ENCODE measurements at places on chromosomes 1 and 21.

DNA sequence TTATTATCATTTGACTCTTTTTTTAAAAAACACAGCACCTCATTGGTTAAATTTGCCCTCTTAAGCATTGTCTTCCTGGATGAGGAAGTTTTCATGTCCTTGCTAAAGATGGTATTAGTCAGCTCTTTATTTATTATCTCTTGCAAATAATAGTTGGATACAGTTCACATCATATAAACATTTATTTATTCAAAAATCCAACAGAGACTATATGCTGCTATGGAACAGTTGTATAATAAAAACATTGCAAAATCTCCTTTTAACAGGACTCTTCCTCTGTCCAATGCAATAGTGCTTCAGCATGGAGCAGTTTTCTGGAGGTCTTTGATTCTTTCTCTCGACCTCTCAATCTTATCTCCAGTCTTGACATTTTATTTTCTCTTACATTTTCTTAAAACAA is 49.5 kb upstream of the VCAM1 start:
- no peak for DNase-seq

DNA sequence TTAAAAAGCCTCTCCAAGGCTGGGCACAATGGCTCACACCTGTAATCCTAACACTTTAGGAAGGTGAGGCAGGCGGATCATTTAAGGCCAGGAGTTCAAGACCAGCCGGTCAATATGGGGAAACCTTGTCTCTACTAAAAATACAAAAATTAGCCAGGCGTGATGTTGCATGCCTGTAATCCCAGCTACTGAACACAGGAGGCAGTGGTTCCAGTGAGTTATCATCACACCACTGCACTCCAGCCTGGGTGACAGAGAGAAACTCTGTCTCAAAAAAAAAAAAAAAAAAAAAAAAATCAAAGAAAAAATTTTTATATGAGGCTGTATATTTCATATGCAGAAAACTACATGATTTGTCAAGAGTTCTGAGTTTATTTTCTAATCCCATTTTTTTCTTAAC is 1107.1 kb upstream of the TMPRSS15 start:
- no peak for DNase-seq

DNA sequence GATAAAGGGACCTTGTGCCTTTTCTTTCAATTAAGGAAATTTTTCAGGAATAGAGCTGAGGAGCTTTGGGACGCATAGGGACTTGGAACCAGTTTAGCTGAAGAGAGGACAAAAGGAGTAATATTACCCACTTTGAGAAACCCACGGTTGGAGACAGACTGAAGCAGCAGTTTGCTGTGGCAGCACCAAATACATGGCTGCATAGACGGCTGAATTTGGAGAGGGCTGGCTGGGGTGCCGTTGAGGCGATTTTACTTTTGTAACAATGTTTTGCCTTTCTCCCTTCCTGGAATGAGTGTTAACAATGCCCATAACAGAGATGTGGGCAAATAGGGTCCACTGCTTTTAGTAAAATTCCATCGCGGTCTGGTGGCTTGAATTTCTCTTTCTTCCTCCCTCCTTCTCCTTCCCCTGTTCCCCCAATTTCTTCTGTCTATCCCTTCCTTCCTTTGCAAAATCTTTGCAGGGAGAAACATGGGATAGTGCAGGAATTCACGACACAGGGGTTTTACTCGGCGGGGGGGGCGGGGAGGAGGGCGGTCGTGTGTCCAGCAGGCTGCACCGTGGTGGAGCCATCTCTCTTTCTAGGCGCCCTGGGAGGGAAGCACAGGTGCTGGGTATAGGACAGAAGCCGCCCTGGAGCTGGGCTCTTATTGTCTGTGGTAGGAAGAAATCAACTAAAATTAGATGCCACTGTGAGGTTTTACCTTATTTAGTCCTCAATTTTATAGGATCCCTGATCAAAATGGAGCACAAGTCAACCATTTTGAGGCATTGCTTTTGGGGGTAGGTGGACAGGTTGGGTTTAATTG is 6.8 kb downstream of the LHX4 start:
- DNase-seq = no peak

DNA sequence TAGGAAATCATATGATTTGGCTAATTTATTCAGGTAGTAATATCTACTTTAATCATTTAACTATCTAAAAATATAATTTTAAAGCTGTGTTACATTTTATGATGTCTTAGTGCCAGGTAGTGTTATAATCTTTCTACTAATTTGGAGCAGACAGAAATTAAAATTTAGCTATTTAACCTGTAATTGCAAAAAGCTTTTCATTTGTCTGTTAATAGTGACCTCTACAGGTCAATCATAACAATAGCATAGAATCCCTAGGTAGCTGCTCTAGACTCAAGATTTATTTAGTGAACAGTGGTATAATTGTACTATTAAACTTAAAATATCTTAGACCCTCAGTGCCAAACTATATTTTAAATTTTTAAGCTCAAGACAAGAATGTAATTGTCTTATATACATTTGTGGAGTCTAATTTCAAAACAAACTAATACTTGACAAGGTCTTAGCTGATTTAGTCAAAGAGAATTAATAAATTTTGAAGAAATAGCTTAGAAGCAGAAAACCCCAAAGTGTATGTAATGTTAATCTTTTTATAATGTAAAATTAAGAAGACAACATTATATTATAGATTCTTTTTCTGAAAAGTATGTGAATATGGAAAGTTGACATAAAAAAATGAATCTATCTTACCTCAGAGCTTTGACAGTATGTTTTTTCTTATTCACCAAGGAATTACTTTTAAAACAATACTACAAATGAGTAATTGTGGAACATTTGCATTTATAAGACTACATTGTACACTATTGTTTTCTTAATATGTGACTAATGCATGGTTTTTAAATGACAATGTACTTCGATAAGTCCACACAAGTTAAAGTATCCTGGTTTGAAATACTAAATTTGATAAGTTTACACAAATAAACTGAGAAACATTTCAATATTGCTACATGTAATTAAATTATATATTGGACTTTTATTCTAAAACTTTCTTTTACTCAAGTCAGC is 64.1 kb upstream of the RNPC3 start:
- DNase-seq = no peak

- no peak for DNase-seq
Observed at GRCh38 chr1:91533361-91534024, 32.8 kb downstream of the CDC7 start.

GRCh38 chr1:3869751-3870301 is 12.6 kb downstream of the DFFB start:
- no peak for DNase-seq

GRCh38 chr1:98045767-98046641 is 125.2 kb upstream of the DPYD start:
- DNase-seq = no peak

DNA sequence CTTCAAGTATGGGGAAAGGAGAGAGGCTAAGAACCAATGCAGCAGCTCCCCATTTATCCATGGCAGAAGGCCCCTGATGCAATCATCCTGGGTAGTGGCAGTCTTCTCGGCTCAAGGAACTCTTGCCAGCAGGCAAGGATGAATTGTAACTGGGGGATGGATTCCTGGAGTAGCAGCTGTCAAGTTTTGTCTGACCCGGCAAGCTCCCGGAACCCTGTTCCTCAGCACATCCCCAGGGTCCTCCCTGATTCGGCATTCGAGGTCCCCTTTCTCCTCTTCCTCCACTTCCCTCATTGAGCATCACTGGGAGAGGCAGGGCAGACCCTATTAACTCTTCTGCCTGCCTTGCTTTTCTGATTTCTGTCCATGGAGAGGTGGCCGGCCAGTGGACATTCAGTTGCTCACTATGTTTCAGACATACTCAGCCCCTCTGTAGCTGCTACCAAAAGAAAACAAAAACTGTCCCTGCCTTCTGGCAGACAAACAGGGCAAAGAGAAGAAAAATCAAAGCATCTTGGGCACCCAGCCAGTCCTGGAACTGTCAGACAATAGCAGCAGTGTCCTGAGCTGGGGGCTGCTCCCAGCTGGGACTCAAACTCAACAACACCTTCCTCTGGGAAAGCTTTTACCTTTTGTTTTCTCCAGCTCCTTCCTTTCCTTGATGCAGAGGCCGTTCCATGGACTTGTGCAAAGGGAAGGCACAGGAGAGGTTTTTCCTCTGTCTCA is 5.6 kb upstream of the PTCH2 start:
- no peak for DNase-seq

DNA sequence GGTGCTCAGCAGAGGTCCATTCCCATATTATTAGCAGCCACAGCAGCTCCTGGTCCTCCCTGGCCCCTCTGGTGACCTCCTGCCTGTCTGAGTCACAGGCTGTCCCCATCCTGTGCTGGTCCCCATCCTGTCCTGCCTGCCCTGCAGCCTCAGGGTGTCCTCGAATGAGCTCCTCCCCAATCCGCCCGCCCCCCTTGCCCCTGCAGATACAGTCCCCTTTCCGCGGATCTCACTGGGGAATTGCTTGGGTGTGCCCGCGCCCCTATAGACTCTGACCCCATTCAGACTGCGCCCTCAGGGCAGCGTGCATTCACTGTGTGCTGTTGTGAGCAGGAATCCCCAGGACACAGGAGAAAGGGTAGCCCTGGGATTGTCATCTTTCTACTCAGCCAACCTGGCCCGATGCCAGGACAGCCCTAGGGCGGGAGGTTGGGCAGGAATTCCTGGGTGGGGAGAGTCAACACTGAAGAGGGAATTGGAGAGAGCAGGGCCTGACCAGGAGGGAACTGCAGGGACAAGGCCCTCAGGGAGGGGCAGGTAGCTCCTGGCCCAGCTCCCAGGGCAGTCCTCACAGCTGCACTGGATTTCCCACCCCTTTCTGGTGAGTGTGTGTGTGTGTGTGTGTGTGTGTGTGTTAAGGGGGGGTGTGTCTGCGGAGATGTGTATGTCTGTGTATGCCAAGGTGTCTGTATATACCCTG is 1.1 kb upstream of the GUCA2A start:
- no peak for DNase-seq

- DNase-seq = no peak
Observed at GRCh38 chr1:172343240-172344160, 77.0 kb upstream of the C1orf105 start.

DNA sequence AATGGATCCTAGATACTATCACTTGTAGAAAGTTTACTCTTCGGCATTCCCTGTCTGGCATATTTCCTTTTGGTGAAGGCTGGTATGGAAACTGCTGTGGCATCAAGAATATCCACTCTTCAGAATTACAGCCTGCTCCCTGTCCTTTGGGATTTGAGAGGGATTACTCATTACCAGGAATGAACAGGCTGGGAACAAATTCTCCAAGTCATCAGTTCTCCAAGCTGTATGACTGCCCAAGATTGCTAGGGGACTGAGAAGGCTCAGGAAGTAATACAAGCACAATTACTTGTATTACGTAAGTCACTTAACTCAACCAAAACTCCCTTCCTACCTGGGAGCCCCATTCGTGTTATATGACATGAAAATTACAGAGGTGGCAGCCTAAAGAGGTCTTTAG is 49.6 kb downstream of the CD58 start:
- no peak for DNase-seq

- DNase-seq = no peak
Observed at GRCh38 chr1:200252531-200252930, 157.3 kb downstream of the ZNF281 start.

GRCh38 chr1:105210747-105211146 is 1461.0 kb downstream of the AMY1C start:
- DNase-seq = no peak

DNA sequence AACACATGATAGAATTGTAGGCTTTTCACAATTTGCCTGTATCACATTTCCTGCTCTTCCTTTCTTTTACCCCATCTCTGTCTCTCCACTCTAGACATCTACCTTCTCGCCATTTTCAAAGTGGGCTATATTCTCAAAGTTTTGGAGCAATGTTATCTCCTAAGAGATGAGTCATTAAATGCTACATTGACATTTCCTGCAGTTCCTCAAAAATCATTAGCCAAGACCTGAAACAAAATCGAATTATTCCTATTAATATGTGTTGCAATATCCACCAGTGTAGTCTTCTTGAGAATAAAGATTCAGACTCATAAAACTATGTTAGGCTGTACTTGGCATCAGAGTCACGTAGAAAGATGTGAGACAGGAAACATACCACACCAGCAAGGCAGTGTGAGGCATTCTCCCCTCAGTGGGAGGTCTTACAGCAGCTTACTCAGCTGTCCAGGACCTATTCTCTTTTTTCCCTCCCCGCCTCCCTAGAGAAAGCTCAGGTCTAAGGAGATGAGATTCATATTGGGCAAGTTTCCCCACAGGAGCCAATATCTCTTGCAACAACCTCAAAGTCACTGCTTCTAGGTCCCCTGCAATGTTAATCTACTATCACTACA is 38.8 kb downstream of the FRRS1 start:
- no peak for DNase-seq

DNA sequence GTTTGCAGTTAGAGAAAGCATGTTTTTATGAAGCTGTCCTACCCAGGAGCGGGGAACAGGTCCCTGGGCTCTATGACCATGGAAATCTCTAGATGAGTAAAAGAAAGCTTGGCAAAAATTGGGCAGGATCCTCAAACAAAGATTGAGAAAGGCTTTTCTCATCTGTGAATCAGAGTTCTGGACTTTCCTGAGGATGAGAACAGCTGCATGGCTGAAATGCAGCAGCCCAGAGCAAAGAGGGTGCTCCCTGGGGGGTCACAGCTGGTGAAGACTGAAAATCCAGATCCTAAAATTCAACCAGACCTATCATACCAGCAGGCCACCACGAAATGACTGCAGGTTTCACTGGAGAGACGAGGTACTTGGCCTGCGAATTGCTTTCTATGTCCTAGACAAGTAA is 65.7 kb upstream of the APP start:
- DNase-seq = no peak

DNA sequence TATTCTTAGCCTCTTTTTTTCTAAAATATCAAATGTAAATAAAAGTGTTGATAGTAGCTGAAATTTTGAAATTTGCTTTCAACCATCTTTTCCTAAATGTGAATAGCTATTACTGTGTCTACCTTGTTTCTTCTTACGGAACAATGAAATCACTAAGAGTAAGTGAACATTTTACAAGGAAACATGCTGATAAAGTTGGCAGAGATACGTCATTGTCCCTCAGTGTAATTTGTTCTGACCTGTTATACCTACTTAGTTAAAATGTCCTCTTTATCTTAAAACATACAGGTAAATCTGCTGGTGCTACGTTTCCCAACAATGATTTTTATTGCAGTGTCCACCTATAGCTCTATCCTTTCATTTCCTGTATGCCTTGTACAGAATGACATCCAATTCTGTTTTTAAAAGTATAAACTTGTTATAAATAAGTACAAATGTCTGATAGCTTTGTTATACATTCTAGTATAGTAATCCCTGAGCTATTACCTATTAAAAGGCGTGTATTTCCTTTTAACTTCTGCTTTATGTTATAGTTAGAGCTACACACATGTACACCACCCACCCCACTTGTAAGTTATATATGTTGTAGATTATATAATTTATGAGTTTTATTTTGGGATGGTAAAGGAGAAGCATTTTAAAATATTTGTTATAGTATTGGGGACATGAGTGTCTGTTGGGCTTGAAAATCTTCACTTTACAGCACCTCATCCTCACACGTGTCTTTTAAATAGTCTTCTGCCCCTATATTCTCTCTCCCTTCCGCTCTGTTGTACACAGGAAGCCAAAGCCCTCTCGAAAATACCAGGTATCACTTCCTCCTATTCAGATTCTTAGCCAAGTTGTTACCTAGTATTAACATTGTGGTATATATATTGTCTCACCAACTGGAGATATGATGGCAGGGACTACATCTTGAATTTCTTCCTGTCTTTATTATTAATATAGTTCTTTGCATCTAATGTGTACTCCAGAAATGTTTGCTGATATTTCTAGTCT is 25.2 kb downstream of the LAMC1 start:
- no peak for DNase-seq

Data from T-helper 9 cell (primary cell).